Gastrocnemius medialis (tissue), 4 donors: ENCODE measurements at places on chromosomes 16 and 17. TPM values are rescaled to one million over a fixed set of nuclear protein-coding genes. Genes with fewer than 3 reads are reported as not detected.

Gene GRAPL
- total RNA-seq = 1.2 TPM

Gene SCRN2
- 20.1 TPM for total RNA-seq

Gene ZNF629
- 11.3 TPM for total RNA-seq

Gene TERB1
- total RNA-seq = not detected

GRCh38 chr17:11991461-11991860, 5.8 kb downstream of the ZNF18 start:
- no peak for DNase-seq

DNA sequence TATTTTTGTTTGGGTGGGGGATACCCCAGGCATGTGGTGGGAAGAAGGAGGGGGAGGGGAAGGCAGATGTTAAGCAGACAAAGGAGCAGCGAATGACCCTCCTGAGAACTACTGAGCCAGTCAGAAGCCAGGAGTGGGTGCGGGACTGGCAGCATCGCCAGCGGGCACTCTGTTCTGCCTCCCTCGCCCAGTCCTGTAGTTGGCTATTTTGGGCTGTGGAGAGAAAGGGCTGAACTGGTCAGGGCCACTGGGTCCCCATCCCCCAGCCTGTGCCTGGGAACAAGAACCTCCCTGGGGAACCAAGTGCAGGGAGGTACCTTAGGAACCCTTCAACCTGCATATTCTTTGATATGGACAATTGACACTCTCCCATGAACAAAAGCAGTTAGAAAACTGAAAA, 6.4 kb downstream of the LRRC3C start:
- DNase-seq = no peak

- DNase-seq = no peak
Observed at GRCh38 chr17:31266042-31266441, 31.0 kb downstream of the OMG start.

DNA sequence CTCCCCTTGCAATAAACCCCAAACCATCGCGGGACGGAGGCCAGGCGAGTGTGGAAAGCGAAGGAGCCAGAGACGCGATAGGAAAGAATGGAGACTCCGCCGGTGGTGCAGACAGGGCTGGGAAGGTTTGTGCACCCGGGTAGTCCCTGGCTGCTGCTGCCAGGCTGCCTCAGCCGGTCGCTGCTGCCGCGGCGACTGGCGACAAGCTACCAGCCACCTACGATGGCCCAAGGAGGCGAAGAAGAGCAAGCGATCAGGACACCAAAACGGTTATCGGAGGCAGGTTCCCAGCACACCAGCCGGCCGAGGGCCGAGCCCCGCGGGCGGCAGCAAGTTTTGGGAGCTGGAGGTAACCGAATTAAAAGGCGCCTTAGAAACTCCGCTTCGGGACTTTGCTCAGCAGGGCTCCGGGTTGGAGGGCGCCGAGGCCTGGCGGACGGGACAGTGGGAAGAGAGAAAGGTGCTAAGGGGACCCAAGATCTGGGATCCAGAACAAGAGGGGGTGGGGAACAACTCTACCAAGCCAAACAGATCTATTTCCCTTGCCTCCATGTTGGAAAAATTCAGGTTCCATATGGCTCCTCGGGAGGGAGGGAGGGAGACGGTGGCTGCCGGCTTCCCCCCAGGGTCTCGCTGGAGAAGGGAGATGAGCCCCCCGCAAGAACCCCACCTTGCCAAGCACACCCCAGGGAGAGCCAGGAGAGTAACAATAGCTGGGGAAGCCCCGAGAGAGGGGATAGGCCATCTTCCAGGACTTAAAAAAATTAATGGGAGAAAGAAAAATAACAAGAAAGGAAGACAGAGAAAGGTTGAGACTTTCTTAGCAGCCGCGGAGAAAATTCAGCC, 9.7 kb upstream of the HOXB2 start:
- no peak for DNase-seq

- no peak for DNase-seq
Observed at GRCh38 chr16:71855937-71856662, 10.3 kb downstream of the ATXN1L start.

DNA sequence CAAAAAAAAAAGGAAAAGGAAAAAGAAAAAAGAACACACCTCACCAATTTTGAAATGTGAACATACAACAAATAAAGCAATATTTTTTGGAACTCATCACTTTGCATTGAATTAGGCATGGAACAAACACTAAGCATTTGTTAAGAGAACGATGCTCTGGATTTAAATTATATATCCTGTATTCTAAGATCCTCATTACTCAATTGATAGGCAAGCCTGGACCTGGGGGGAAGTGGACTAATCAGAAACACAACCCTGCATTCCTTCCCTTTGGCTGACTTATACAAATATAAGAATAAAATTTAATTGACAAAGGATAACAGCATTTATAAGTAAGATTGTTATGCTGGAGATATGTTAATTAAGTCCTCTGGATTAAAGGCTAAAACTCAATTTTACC, 2.2 kb downstream of the GJC1 start:
- DNase-seq = no peak

- DNase-seq = no peak
Observed at GRCh38 chr17:2070241-2071023, 15.5 kb downstream of the HIC1 start.

GRCh38 chr17:72115781-72116525, 4.9 kb upstream of the SOX9 start:
- DNase-seq = no peak

- DNase-seq = no peak
Observed at GRCh38 chr17:62093188-62094155, 28.4 kb upstream of the MED13 start.

DNA sequence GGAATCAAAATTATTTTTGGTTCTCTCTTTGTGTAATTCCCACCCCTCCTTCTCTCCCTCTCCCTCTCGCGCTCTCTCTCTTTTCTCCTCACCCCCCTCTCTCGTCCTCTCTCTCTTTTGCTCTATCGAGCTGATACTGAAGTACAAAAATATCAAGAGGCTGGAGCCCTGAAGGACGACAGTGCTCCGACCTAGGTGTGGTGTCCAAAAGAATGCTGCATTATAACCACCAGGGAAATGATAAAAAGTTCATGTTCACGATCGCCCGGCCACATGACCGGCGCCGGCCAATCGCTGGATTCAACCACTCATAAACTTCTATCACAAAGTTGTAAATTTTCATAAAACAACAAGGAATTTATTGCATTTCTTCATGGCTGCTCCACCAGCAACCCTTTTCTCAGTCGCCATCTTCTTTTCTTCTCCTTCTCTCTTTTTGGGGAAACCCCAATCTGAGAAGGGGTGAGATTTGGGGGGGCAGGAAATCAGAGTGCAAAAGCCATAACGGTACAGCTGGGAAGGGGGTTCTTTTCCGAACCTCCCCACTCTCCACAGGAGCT, at the start of gene HOXB6:
TSS of gene HOXB6 (minus strand) at position 217 of the 560 bp plus-strand sequence. CDS start 6,836 bp downstream, outside the sequence.
- no peak for DNase-seq

- DNase-seq = no peak
Observed at GRCh38 chr17:70434536-70435490, 265.5 kb downstream of the KCNJ2 start.

DNA sequence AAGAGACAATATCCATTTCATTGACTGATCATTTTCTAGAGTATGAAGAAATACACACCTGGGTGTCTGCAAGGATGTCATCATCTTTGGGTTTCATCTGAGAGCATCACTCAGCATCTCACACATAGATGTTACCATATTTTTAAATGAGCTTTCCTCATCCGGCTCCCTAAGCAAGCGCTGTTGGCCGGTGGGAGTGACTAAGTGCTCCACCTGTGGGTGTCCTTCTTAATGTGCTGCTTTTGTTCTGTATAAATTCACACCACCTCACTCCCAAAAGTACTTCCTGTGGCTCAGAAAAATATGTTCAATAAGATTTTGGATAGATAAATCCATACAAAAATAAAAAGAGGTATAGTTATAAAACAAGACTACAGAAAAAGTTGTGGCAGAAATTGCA, 7.4 kb downstream of the SSTR2 start:
- no peak for DNase-seq

- no peak for DNase-seq
Observed at GRCh38 chr16:58337090-58337444, 42.2 kb upstream of the PRSS54 start.

DNA sequence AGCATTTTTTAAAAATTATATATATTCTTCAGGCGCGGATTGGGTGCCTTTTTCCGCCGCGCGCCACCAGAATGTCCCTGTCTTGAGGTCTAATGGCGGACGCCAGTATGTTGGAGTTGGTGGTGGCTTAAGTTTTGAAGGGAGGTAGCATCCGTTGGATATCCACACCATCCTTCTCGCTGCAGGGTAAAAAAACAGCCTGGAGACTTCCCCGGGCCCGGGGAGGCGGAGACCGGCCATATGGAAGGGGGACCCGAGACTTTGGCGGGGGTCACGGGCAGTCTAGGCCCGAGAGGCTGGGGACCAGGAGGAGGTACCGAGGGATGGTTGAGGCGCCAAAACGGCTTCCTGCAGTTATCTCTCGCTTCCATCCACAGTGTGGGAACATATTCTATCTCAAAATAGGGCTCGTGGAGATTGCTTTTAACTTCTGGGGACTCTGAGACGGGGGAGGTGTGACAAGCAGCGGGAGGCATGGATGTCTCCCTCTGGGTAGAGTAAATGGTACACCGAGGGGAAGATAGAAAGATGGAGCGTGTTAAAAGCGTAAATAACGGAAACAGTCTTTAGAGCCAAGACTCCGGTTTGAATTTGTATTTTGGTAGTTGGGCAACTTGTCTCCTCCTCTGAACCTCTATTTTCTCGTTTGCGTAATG, at the start of gene SF3B3:
TSS of gene SF3B3 (plus strand) at position 74 of the 656 bp plus-strand sequence. CDS start 2,841 bp downstream, outside the sequence.
- DNase-seq = peak; percentile 45

- no peak for DNase-seq
Observed at GRCh38 chr16:59543641-59544040, 809.5 kb upstream of the GOT2 start.

GRCh38 chr16:25950586-25951281, 259.0 kb downstream of the HS3ST4 start:
- DNase-seq = no peak

GRCh38 chr16:87359121-87359520, 24.5 kb downstream of the FBXO31 start:
- peak; percentile 30 for DNase-seq

DNA sequence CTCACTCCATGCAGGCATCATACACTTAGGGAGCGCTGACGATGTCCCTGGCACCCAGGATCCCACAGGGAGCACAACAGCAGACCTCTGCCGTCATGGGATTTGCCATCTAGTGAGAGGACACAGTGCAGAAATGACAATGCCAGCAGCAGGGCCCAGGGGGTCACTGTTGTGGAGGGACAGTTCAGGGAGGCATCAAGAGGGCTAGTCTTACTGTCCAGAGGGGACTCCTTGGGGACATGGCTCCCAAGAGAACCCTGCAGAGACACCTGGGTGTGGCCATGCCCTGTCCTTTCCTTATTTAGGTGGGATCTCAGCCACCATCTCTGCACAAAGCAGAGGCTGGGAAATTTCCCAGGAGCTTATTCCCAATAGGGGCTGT, 73.7 kb downstream of the CRISPLD2 start:
- no peak for DNase-seq

DNA sequence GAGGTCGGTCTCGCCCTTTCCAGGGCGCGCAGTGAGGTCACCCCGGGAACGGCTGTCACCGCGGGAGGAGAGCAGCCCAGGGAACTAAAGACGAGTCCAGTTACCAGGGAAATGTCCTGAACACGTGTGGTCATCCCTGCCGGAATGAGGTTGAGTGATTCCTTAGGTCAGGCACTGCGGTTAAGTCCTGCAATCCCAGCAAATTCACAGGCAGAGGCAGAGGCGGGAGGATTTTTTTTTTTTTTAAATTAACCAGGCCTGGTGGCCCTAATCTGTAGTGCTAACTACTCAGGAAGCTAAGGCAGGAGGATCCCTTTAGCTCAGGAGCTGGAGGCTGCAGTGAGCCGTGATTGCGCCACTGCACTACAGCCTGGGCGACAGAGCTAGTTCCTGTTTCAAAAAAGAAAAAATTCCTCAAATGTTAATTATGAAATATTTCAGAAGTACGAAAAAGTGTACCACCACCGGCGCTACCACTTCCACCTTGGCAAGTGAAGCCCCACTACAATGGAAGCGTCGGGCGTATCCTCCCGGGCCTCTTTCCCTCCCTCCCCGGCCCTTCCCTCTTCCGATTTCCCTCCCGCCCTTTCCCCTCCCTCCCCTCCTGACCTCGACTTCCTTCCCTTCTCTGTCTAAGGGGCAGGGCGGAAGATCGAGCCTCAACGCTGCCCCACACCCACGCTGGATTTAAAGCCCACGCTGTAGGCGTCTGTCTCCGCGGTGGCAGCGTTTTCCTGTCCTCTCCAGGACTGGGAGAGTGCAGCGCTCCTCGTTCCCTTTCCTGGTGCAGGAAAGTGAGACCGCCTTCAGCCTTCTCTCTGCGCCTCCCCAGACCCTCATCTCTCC, 27.3 kb downstream of the SLFN11 start:
- DNase-seq = peak; percentile 58

GRCh38 chr17:4147751-4148310, 4.8 kb downstream of the CYB5D2 start:
- no peak for DNase-seq

GRCh38 chr16:82328881-82329469, 159.0 kb upstream of the MPHOSPH6 start:
- no peak for DNase-seq

GRCh38 chr17:32488604-32489180, 1.9 kb downstream of the CDK5R1 start:
- no peak for DNase-seq
